HuH-7 (cell line): ENCODE measurements at places on chromosomes 2 and 18.

DNA sequence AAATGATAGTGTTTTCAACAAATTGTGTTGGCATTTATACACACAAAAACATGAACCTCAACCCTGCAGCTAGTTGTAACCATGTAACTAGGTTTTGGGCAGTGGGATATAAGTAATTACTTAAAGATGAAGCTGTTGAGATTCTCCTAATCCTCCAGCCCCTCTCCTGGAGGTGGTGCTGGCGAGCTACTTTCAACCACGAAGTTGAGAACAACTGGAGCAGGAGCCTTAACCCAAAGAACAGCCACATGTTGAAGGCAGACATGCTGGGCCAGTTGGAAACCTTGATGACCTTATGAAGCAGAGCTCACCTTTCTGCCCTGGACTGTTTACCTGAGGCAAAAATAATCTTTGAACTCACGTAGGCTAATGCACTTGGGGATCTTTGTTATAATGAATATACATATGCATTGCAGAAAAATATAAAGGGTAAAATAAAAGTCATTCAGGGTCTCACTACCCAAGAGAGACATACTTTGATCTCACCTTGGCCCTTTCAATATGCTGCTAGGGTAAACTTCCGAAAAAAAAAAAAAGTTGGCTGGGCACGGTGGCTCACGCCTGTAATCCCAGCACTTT lies 89.6 kb upstream of the NPAS2 start:
- DNase-seq, result peak; percentile 52

DNA sequence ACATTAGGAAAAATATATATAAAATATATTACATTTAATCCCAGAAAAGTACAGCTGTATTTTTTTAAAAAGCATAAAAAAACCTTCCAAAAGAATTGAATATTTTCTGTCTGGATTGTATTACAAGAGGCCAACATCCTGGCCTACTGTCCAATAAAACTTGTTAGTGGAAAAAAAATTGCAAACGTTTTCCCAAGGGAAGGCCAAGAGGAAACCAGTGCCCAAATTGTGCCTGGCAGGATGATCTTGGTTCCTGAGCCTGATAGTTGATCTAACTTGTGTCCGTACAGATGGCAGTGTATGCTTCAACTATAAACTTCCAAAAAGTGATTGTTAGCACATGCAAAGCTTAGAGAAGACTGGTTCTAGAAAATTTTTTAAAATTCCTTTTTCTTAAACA lies 90.6 kb upstream of the LPIN2 start:
- no peak for DNase-seq

DNA sequence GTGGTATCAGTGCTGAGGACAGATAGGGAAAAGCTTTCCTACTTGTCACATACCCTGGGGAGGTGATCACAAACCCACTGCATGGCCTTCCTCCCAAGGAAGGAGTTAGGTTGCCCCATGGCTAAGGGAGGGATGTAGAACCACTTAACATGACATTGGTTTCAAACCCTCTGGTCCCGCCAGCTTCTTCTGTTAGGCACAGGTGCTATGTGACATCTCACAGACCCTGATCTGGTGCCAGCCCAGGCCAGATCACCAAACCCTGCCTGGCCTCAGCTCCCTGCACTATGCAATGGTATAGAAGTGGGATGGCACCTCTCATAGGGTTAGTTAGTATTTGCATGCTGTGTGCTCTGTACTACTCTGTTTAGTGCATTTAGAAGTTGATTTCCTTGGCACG lies 58.0 kb downstream of the TCF7L1 start:
- no peak for DNase-seq

GRCh38 chr2:239233576-239233975 lies 167.2 kb downstream of the HDAC4 start:
- no peak for DNase-seq

GRCh38 chr2:196558497-196558896 lies 81.0 kb upstream of the CCDC150 start:
- DNase-seq, result no peak

DNA sequence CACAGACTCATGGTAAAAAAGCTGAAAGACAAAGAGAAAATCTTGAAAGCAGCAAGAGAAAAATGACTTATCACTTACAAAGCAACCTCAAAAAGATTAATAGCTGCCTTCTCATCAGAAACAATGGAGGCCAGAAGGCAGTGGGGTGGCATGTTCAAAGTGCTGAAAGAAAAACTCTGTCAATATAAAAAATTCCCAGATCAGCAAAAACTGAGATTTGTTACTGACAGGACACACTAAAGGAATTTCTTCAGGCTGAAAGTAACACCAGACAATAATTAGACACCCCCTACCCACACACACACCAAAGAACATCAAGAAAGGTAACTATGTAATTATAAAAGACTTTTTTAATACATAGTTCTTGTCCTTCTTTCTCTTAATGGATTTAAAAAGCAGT lies 311.1 kb downstream of the CLIP4 start:
- DNase-seq, result no peak

DNA sequence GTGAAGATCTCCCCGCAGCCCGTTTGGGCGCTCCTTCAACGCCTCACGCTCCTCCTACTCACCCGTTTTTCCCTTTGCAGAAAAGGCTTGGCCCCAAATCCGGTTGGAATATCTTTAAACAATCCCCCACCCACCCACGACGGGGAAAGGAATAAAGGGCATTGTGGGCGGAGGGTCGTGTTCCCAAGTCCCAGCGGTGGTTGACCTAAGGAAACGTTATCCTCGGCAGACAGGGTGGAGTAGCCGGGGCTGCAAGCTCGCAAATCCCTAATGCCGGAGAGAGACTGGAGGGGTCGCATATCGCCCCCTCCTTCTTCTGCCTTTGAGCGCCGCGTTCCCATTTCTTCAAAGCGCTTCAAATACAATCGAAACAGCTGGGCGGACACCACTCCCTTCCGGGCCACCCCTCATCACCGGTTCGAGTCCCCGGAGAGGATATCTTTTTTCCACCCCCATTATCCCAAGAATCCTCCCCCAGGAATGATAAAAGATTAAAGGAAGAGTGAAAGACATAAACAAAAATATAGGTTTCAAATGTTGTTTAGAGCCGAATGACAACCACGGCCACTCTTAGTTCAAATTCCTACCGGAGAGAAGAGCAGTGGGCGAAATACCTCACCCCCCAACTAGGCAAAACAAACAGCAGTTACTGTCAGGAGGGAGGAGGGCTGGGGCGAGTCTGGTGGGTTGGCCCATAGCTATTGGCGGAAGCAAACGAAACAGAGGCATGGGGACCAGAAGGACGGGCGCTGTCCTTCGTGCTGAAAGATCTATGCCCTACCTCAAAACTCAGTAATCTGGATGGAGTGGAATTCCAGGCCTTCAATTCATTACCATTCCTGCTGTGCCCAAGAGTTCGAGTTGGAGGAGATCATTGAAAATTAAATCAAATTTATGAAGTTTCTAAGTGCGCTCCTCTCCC lies 2.8 kb upstream of the GAD1 start:
- DNase-seq, result peak; percentile 71

- DNase-seq, result peak; percentile 56
Observed at GRCh38 chr2:222982010-222982908, 69.7 kb upstream of the KCNE4 start.

- no peak for DNase-seq
Observed at GRCh38 chr18:33034945-33035344, 262.1 kb upstream of the KLHL14 start.

- DNase-seq, result no peak
Observed at GRCh38 chr2:158395166-158395565, 61.4 kb downstream of the CCDC148 start.

DNA sequence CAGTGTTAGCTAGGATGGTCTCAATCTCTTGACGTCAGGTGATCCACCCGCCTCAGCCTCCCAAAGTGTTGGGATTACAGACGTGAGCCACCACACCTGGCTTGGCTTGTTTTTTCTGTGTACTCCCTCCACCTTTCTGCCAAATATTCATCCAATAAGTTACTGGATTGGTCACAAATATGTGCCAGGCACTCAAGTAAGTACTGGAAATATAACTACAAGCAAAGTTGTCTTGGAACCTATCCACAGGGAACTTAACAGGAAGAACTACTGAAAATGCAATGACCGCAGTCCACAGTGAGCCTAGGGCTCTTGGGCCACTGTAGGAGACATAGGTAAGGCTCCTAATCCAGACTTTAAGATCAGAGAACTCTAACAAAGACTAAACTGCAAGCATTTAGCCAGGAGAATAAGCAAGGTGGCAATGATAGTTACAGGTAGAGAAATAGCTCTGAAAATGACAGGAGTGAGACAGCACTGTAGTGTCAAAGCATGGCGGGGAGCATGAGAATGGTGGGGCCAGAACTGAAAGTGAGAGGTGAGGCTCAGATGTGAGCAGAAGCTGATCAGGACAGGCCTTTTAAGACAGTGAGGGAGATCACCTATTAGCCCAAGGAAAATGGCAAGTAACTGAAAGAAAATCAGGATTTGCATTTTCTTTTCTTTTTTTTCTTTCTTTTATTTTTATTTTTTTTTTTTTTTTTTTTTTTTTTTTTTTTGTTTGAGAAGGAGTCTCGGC lies 252.1 kb downstream of the RBM43 start:
- DNase-seq, result no peak

GRCh38 chr18:61546590-61546989 lies 213.4 kb downstream of the CDH20 start:
- DNase-seq, result no peak

DNA sequence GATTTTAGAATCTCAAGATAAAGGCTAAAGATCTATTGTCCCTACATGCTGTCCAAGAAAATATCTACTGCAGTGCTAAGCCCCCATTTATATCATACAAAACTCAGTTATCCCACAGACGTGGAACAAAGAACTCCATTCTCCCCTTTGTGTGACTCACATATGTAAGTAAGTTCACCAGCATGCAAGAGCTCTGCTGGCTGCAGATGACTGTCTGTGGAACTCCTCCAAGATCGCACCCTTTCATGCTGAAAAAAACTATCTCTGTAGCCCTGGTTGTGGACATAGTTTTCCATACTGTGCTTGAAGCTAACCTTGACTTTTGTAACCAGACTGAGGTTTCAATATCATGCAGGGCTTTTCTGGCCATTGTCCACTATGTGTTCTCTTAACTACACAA lies 207.1 kb downstream of the ZNF521 start:
- DNase-seq, result no peak

DNA sequence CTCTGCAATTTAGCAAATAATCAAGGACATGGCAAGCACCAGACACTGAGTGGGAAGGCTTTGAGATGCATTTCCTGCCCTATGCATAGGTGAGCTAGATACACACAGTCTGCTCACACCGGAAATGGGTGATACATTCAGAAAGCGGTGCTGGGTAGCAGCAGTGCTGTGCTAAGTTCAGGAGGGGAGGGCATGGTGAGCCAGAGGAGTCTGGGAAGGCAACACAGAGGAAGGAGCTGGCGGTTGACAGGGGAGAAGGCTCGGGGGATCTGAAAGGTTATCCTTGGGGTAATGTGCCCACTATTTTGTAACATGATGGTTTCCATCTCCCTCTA lies 57.4 kb upstream of the EPAS1 start:
- no peak for DNase-seq

- no peak for DNase-seq
Observed at GRCh38 chr18:13219593-13220159, 1.1 kb downstream of the LDLRAD4 start.
